ENCODE measurements at places on chromosomes 1 and 21. TPM values are rescaled to one million over a fixed set of nuclear protein-coding genes. Genes with fewer than 3 reads are reported as not detected.

DNA sequence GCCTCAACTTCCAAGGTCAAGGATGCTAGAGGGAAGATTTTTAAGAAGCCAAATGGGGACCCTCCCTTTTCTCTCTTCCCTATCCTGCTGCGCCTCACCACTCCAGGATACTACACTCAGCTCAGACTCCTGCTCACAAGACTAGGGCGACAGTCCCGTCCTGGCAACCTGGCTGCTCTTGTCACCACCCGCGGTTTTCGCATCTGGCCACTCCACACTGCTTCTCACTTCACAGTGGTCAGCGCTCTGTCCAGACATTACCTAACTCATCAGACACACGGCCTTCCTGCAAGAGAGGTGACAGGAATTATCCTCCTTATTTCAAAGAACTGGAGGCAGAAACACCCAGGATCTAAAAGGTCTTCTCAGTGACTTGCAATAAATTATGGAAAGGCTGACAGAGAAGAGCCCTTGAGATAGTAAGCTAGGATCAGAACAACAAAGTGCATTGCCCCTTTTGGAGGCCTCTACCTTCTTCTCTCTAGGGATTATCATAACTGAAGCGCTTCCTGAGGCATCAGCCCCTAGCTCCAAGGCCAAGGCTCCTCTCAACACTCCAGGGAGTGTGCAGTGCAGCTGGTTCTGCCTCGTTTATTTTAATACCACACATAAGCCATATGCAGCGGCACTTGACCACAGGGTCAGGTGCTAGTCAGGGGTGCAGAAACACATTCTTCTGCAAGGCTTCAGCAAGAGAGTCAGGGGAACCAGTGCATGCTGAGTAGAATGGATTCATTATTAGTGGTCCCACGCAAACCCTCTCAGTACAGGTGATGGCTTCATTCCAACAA lies 41.9 kb downstream of the ASTN1 start:
- no peak for DNase-seq

MROH7 gene
- total RNA-seq = 1.6 TPM

DNA sequence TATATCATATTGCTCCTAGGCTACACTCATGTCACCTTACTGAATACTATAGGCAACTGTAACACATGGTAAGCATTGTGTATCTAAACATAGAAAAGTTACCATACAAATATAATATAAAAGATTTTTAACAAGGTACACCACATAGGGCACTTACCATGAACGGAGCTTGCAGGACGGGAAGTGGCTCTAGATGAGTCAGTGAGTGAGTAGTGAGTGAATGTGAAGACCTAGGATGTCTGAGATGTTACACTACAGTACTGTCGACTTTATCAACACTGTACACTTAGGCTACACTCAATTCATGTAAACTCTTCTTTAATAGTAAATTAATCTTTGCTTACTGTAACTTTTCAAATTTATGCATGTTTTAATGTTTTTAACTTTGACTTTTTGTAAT lies 81.0 kb upstream of the PLD5 start:
- DNase-seq = no peak

DNA sequence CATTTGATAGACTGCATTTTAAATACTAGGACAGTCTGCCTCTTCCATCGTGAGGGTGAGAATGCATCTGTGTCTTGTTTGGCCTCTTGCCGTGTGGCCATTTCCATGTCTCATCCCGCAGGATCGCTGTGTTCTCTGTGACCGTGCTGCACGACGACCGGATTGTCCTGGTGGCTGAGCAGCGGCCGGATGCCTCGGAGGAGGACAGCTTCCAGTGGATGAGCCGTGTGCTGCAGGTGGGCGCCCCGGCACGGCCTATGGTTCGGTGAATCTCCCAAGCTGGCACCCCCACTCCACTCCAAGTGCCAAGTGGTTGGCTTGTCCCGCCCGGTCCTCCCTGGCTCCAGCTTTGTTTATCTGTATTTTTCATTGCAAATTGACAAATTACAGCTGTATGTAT lies 55.2 kb downstream of the S100B start:
- no peak for DNase-seq

- DNase-seq = no peak
Observed at GRCh38 chr1:85490270-85490985, 25.5 kb upstream of the DDAH1 start.

GRCh38 chr1:184945029-184945428 lies 29.3 kb downstream of the NIBAN1 start:
- no peak for DNase-seq

ASCL5 gene
- 0.30 TPM for total RNA-seq

C1orf141 gene
- not detected for total RNA-seq

GRCh38 chr1:29649189-29650040 lies 413.1 kb downstream of the PTPRU start:
- no peak for DNase-seq

DNA sequence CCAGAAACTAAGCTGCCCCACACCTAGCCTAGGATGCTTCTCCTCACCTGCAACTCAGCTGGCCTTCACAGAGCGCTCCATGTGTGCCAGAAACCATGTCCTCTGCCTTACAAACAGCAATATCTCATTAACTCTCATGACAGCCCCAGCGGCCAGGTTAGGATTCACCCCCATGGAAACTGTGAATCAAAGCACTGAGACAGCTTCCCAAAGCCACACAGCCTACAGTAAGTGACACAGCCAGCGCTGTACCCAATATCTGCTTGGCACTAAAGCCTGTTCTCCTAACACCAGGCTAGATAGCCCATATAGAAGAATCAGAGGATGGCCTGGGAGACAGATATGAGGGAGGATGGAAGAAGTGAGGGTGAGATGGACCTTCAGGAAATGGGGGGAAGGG lies 13.5 kb downstream of the KCNN3 start:
- DNase-seq = no peak

MPL gene
- not detected for total RNA-seq

AXDND1 gene
- total RNA-seq = not detected

CALML6 gene
- 54.5 TPM for total RNA-seq

KIF21B gene
- total RNA-seq = 0.50 TPM

GRCh38 chr1:91817211-91817905 lies 68.6 kb downstream of the TGFBR3 start:
- DNase-seq = no peak

SPRR2B gene
- not detected for total RNA-seq

TFF2 gene
- total RNA-seq = not detected

GRCh38 chr1:7375781-7376660 lies 395.1 kb upstream of the VAMP3 start:
- DNase-seq = no peak

DNA sequence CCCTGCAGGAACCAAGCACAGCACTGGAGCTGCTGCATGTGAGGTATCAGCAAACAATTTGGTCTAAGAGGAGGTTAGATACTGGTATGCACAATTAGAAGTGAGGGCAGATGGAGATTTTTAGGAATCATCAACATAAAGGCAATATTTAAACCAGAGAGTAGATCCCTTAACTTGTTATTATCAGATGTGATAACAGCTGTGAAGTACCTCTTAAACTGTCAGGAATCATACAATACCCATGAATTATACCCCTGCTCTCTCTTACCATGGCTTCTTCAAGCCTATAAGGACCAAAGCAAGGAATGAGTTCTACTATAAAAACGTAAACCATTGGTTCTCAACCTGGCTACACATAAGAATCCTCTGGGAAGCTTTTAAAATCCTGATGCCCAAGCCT lies 3.9 kb downstream of the BCAR3 start:
- no peak for DNase-seq

DNA sequence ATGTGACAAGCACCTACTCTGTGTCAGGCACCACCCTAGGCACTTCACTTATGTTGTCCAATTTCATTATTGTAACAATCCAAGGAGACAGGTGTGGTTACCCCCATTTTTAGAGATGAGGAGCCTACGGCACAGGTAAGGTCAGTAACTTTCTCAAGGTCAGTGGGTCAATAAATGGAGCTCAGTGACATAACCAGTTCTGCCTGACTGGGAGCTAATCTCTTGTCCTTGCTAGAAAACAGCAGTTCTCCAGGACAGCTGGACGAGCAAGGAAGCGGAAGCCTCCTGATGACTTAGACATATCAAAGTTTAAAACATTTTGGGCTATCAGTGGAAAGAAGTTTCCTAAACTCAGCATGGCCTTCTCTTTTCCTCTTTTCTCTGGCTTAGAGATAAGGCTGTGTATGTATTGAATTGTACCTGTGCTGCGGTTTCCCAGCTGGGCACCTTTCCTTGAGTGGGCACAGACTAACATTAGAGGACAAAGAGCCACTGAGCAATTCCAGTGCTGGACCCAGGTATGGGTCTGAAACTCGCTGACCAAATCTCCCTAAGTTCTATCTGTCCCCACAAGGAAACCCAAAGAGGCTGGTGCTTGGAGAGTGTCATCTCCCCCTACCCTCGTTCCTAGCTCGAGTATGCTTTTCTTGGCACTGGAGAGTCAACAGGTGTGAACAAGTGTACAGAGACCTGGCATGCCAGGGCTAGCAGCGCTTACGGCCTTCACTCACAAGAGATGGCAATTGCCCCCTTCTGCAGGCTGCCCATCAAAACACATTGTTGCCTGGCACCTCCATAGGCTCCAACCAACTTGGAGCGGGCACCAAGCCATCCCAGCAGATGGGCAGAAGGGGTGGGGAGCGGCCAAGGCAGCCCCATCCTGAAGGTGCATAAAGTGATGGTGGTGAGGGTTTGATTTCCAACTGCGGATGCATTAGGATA lies 456.1 kb upstream of the PROX1 start:
- DNase-seq = no peak

DNA sequence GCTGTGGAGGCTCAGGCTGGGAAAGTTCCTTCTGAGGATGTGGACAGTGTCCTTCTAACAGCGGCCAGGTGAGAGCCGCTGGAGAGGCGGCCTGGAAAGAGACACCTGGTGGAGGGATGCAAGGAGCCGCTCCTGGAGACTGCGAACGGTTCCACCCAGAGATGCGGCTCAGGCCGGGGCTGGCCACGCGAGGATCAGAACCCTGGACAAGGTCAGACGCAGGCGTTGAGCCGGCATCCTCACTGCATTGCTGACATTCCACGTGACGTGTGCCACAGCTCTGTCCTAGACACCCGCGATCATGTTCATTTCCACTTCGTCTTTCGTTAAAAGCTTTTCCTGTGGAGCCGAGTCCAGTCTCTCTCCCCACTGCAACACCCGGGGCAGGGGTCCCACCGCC lies 28.8 kb downstream of the CFAP74 start:
- no peak for DNase-seq

SYT14 gene
- not detected for total RNA-seq

GRCh38 chr1:53266038-53266437 lies 27.7 kb upstream of the MAGOH start:
- DNase-seq = no peak

DNA sequence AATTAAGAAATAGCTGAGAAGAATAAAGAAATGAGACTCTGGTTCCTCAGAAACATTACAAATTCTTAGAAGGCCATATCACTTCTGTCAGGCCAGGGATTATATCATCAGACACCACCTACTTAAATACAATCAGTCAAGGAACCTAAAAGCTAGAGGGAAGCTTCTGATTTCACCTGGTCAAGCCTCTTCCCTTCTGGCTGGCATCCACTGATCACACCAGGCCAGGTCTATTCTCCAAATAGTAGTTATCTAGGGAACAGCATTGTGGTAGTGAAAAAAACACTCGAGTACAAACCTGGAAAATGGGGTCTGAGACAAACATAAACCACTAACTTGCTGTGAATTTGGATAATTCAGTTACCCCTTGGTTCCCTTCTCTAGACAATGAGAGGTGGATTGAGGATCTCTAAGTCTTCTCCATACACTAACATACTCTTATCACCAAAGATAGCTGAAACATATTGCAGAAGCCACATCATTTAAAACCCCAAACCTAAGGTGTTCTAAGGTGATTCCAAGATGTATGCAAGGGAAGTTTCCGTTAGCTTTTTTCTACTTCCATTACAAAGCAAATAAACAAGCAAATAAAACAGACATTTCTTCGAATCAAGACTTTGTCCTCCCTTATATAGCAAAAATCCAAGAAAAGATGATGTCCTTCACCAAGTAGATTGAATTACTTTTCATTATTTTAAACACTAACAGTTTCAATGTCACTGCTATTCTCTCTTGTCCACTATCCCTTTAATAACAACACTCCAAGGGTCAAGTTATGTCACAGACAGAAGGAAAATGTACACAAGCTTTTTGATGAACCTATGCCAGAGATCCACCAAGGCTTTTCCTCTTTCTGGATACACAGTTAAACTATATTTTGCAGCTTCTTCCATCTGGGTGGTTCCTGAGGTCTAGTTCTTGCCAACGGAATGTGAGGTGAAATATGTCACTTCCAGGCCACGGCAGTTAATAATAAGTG lies 212.9 kb downstream of the KCNH1 start:
- DNase-seq = no peak

DNA sequence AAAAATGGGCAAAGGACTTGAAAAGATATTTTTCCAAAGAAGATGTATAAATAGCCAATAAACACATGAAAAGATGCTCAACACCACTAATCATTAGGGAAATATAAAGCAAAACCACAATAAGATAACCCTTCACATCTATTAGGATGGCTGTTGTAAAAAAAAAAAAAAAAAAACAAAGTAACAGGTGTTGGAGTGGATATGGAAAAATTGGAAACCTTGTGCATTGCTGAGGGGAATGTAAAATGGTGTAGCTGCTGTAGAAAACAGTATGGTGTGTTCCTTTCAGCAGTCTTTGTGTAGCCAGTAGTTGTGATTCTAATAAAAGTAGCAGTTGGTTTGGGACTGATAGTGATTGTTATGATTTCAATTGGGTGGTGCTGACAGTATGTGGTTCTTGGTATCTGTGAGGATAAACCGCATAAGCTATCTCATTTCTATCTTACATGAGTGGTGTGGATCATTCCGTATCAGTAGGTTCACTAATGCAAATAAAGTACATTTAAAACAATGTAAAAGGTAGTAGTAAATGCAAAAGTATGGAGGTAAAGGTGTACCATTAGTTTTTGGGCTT lies 19.9 kb downstream of the MAN1A2 start:
- DNase-seq = no peak

DNA sequence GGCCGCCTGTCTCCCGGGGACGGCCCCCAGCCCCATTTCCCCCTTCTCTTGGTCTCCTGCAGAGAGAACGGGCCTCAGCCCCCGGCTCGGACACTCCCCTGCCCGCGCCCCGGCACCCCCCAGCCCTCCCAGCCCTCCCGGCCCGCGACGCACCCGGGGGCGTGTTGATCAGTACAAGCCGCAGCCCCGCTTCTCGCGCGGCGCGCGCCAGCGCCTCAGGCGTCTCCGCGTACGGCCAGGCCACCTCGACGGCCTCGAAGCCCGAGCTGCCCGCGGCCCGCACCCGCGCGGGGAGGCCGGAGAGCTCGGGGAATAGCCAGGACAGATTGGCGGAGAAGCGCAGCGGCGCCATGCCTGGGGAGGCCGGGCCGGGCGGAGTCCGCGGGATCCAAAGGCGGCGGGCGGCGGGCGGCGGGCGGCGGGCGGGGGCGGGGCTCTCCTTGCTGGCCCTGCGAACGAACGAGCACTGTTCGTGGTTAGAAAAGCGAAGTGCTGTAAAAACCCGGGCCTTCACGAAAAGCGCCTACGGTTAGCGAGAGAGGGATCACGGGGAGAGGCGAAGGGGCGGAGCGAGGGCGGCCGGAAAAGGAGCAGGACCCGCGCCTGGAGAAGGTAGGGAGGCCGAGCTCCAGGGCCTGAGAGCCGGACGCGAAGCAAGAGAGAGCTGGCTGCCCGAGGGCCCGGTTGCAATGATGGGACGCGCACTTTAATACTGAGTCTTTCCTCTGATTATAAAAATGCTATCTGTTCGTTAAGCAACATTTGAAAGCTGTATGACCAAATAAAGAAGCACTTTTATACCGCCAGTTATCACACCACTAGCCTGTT lies at the start of gene HYI:
HYI (minus strand) TSS at position 490 of the 828 bp plus-strand sequence; CDS start at position 352, 138 bp downstream.
- DNase-seq = peak; percentile 90

All from psoas muscle (tissue), 8 donors.